ENCODE measurements at places on chromosomes 1 and 21. TPM values are rescaled to one million over a fixed set of nuclear protein-coding genes. Genes with fewer than 3 reads are reported as not detected.
A peak's percentile ranks its signal among the peaks of the same experiment; 100 is the strongest.

CENPL gene
- total RNA-seq, result 12.9 TPM

NPPB gene
- 45.3 TPM for total RNA-seq

UHMK1 gene
- total RNA-seq, result 26.0 TPM

MCOLN2 gene
- 0.29 TPM for total RNA-seq

- H3K36me3 ChIP-seq, result peaks cover 4% of the 10 kb centered on the region
- DNase-seq, result no peak
- no peaks in the 10 kb centered on the region for H3K4me1 ChIP-seq
- peaks cover 60% of the 10 kb centered on the region for H3K27me3 ChIP-seq
Measured at GRCh38 chr1:209786146-209786545, 1.8 kb upstream of the C1orf74 start.

DNA sequence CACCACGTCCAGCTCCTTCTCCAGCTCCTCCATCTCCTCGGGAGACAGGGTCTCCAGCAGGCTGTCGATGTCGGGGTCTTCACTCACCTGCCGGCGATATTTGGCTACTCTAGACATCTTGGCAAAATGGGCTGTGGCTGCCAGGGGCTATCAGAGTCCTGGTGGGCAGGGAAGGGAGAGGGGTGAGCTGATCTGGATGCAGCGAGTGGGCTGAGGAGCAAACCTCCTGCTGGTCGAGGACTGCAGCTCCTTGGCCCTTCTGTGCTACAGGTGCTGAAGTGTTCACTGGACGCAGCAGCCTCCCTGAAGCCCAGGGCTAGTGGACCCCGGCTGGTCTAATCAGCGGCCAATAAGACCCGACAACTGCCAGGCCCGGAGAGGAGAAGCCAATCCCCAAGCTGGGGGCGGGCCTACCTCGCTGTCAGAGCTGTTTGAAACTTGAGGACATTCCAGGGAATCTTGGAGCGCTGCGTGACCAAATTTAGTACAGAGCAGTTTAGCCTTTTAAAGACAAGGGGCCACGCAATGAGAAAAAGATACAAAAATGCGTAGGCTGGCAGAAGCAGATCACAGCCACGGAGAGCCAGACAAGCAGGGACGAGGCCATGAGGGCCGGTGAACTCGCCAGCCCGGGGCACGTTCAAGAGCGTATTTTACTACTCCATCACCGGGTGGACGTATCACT, at the start of gene LMOD1:
LMOD1 (minus strand) TSS at position 325 of the 685 bp plus-strand sequence; CDS start at position 117, 208 bp downstream.
- no peaks in the 10 kb centered on the region for H3K36me3 ChIP-seq
- no peak within 1 kb of the TSS for H3K27ac ChIP-seq
- peak; percentile 97 for DNase-seq

DNA sequence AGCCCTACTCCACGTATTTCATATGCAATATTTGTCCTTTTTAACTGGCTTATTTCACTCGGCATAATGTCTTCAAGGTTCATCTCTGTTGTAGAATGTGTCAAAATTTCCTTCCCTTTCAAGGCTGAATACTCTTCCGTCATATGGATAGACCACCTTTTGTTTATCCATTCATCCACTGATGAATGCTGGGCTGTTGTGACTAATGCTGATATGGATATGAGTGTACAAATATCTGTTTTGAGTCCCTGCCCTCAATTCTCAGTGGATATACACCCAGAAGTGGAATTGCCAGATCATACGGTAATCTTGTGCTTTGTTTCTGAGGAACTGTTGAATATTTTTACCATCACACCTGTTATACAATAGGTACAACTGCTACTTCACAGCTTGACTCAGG, 155.2 kb upstream of the IRF2BP2 start:
- H3K27me3 ChIP-seq, result no peaks in the 10 kb centered on the region
- H3K4me3 ChIP-seq, result no peak overlapping the region
- H3K36me3 ChIP-seq, result no peaks in the 10 kb centered on the region
- DNase-seq, result no peak
- no peak overlapping the region for H3K27ac ChIP-seq

GRCh38 chr1:156786640-156787039, 19.3 kb downstream of the PRCC start:
- no peak overlapping the region for H3K4me3 ChIP-seq
- peaks cover 76% of the 10 kb centered on the region for H3K36me3 ChIP-seq
- DNase-seq, result no peak
- no peak overlapping the region for H3K27ac ChIP-seq

GRCh38 chr21:19864476-19864875, 1133.7 kb upstream of the NCAM2 start:
- no peak overlapping the region for H3K4me3 ChIP-seq
- no peaks in the 10 kb centered on the region for H3K27me3 ChIP-seq
- H3K4me1 ChIP-seq, result no peaks in the 10 kb centered on the region
- H3K36me3 ChIP-seq, result no peaks in the 10 kb centered on the region

- H3K36me3 ChIP-seq, result peaks cover 17% of the 10 kb centered on the region
- DNase-seq, result peak; percentile 29
- H3K4me3 ChIP-seq, result no peak overlapping the region
- no peak overlapping the region for H3K27ac ChIP-seq
- no peaks in the 10 kb centered on the region for H3K27me3 ChIP-seq
- no peaks in the 10 kb centered on the region for H3K4me1 ChIP-seq
Measured at GRCh38 chr1:212987702-212988322, 27.9 kb downstream of the ANGEL2 start.

DNA sequence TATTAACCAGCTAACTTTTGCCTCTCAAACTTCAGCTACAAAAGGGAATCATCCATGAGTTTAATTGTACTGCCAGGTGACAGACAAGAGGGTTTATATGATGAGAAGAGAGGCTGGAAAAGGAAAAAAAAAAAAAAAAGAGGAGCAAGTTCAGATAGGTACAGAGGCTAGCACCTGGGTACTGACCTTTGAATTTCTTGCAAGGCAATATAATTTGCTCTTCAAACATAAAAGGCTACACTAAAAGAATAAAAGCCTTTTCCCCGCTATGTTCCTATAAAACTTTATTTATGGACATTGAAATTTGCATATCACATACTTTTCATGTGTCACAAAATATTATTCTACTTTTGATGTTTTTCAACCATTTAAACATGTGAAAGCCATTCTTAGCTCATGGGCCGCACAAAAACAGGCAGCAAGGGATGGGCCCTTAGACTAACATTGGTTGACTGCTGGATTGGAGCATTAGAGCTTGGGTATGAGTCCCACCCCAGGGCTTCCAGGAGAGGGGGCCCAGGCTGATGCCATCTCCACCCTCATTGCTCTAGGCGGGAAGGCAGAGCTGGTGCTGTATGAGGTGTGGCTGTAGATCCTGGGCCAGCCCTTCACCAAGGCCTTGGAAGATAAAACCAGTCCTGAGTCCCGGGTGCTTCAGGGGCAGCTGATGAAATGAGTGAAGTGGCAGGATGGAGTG, 44.3 kb downstream of the ATP1B1 start:
- peaks cover 2% of the 10 kb centered on the region for H3K4me1 ChIP-seq
- H3K36me3 ChIP-seq, result no peaks in the 10 kb centered on the region
- H3K27me3 ChIP-seq, result no peaks in the 10 kb centered on the region
- H3K27ac ChIP-seq, result no peak overlapping the region

DNA sequence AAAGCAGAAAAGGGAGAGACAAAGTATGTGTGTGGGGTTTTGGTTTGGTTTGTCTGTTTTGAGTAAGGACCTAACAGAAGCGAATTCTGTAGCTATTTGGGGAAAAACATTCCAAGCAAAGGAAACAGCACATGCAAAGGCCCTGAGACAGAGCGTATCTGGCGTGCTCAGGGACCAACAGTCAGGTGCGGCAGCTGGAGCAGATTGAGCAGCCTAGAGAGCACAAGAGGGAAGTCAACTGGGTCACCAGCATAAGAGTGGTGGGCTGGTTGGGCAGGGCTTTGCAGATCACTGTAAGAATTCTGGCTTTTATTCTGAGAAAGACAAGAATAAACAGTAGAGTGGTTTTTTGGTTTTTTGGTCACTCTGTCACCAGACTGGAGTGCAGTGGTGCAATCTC, 11.8 kb downstream of the TGFBR3 start:
- DNase-seq, result no peak
- no peaks in the 10 kb centered on the region for H3K36me3 ChIP-seq
- H3K4me1 ChIP-seq, result peaks cover 3% of the 10 kb centered on the region
- H3K27me3 ChIP-seq, result peaks cover 32% of the 10 kb centered on the region
- no peak overlapping the region for H3K4me3 ChIP-seq

DNA sequence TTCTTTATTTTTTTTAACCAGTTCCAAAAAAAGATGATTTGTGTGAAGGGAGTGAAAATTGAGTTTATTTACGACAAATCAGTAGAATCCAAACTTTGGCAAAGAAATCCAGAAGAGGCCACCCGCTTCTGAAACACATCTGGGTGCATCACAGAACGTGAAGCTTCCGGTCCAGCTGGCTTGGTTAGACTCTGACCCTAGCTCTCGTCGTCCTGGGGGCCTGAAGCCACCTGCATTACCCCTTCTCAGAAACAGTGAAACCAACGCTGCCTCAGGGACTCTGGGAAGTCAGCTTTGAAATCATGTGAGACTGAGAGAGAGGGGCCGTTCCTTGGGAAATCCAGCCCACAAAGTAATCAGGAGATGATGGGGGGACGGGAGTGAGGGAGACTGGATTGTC, 21.8 kb downstream of the AJAP1 start:
- H3K4me1 ChIP-seq, result no peaks in the 10 kb centered on the region
- no peak overlapping the region for H3K27ac ChIP-seq
- no peak overlapping the region for H3K4me3 ChIP-seq
- peaks cover 70% of the 10 kb centered on the region for H3K36me3 ChIP-seq
- no peaks in the 10 kb centered on the region for H3K27me3 ChIP-seq

DNA sequence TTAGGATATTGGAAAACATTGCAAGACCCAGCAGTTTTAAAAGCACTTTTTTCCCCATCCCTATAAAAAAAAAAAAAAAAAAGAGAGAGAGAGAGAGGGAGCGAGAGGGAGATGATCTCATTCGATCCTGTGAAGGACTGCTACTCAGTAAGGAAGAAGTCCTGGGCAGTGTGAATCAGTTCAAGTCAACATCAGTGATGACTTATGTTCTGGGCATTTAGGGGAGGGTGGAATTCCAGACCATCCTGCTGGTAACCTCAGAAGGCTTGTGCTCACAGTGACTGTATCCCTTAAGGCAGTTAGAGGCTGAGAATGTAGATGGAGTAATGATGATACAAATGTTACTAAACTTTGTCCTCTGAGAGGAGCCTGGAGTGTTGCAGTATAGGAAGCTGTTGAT, 151.4 kb downstream of the TGFB2 start:
- H3K27me3 ChIP-seq, result no peaks in the 10 kb centered on the region
- H3K36me3 ChIP-seq, result no peaks in the 10 kb centered on the region
- DNase-seq, result no peak
- peaks cover 23% of the 10 kb centered on the region for H3K4me1 ChIP-seq
- H3K4me3 ChIP-seq, result no peak overlapping the region

- no peak overlapping the region for H3K4me3 ChIP-seq
- no peaks in the 10 kb centered on the region for H3K36me3 ChIP-seq
- H3K27me3 ChIP-seq, result no peaks in the 10 kb centered on the region
- no peak for DNase-seq
Measured at GRCh38 chr1:211474451-211474850, 17.5 kb downstream of the RD3 start.

DNA sequence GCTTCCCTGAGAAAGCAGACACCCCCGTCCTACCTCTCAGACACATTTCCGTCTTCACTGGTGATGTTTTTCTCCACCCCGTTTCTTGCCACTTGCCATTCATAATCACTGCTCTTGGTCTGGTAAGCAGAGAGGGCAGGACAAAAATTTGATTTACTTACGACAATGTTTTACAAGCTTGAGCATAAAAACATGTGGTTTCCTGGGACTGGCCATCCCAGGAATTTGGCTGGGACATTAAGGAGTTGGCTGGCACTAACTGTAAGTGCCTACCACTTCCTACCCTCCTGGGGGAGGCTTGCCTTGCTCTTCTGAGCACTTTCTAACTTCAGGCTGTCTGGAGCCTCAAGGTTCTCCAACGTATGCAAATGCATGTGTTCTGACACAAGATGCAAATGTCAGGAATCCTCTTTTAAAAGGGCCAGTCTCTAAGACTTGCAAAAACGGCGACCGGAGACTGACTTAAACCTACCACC, 24.2 kb downstream of the ZBTB18 start:
- no peaks in the 10 kb centered on the region for H3K27me3 ChIP-seq
- no peaks in the 10 kb centered on the region for H3K4me1 ChIP-seq
- H3K36me3 ChIP-seq, result no peaks in the 10 kb centered on the region
- peak; percentile 62 for DNase-seq

DNA sequence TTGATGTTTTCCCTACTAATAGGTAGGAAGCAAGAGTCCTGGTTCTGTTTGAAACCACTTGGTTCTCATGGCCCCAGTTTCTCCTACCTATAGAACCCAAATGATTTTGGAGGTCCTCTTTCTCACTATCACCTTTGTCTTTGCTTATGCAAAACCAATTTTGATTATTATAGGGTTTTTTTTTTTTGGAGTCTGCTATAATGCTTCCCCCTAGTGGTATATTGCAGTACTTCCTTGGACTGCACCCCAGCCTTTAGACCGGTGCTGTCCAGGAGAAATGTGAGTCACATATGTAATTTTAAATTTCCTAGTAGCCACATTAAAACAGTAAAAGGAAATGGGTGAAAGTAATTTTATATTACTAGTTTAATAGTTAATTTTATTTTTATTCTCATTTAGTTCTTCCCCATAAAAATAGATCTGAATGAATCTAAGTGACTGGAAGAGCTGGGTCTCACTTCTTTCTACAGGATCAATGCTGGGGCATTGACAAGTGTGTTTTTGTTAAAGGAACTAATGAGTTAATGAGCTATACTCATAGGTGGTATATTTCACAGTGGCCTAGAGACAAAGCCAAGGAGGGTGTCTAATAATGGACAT, 10.6 kb downstream of the FCMR start:
- no peaks in the 10 kb centered on the region for H3K4me1 ChIP-seq
- no peak overlapping the region for H3K27ac ChIP-seq
- peaks cover 65% of the 10 kb centered on the region for H3K27me3 ChIP-seq

DNA sequence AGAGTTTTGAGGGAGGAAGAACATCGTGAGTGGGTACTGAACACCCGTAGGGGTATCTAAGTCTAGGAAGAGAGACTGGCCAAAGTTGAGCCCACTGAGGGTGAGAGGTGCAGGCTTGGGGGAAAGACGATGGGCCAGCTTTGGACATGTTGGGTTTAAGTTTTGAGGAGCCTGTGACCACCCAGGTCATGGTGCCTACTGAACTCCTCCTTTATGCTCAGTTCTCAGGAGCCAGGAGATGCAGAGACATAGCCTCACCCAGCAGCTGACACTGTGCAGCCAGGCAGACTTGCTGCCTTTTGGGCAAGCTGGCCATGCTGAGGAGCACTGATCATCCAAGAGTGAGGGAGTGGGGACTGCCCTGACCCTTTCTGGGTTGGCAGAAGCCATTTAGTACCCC, 72.3 kb downstream of the TNR start:
- no peak overlapping the region for H3K27ac ChIP-seq
- H3K27me3 ChIP-seq, result no peaks in the 10 kb centered on the region
- H3K4me1 ChIP-seq, result peaks cover 3% of the 10 kb centered on the region
- no peak for DNase-seq
- H3K36me3 ChIP-seq, result no peaks in the 10 kb centered on the region
- H3K4me3 ChIP-seq, result no peak overlapping the region

Measured in endodermal cell (in vitro differentiated cells).